ENCODE measurements at places on chromosomes 6 and 20. TPM values are rescaled to one million over a fixed set of nuclear protein-coding genes. Genes with fewer than 3 reads are reported as not detected.

DNA sequence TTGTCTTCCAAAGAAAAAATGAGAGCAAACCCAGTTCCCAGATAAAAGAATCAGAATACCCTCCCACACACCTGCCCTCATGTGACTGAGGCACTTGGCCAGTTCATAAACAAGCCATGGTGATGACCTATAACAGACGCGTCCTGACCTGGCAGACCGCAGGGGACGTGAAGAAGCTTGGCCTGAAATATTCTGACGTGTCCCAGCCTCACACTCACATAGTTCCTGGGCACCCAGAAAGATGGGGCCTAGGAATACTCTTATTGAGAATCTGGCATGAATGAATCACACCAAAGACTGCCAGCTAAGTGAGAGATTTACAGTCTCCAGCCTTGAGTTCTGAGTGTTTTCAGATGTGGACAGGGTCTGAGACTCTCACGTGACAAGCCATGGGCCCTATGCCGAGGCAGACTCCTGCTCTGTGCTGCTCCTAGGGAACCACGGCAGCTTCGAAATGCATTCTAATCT, 17.2 kb upstream of the MAP3K4 start:
- no peaks in the 10 kb centered on the region for H3K4me1 ChIP-seq
- no peaks in the 10 kb centered on the region for H3K36me3 ChIP-seq
- DNase-seq = no peak
- H3K27ac ChIP-seq = no peak overlapping the region
- H3K4me3 ChIP-seq = no peak overlapping the region

- H3K36me3 ChIP-seq = no peaks in the 10 kb centered on the region
- DNase-seq = no peak
- no peak overlapping the region for H3K27ac ChIP-seq
- H3K4me1 ChIP-seq = no peaks in the 10 kb centered on the region
- no peak overlapping the region for H3K4me3 ChIP-seq
- no peaks in the 10 kb centered on the region for H3K27me3 ChIP-seq
Measured at GRCh38 chr20:56956534-56956933, 309.9 kb downstream of the BMP7 start.

DNA sequence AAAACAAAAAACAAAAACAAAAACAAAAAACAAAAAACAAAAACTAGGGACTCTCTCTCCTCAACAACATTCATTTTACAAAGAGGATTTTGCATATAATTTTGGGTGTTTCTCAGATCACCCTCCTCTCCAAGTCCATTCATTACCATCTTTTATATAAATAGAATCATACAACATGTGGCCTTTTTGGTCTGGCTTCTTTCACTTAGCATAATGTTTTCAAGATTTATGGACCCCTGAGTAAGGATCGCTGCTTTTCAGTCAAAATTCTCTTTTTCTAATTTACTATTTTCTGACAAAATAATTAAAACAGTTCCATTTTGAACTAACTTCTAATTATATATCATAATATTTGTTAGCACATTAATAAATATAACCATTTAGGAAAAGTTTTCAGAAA, 94.8 kb downstream of the UBE3D start:
- H3K27me3 ChIP-seq = no peaks in the 10 kb centered on the region
- no peak for DNase-seq
- no peaks in the 10 kb centered on the region for H3K36me3 ChIP-seq
- H3K4me3 ChIP-seq = no peak overlapping the region
- no peaks in the 10 kb centered on the region for H3K4me1 ChIP-seq
- no peak overlapping the region for H3K27ac ChIP-seq

DNA sequence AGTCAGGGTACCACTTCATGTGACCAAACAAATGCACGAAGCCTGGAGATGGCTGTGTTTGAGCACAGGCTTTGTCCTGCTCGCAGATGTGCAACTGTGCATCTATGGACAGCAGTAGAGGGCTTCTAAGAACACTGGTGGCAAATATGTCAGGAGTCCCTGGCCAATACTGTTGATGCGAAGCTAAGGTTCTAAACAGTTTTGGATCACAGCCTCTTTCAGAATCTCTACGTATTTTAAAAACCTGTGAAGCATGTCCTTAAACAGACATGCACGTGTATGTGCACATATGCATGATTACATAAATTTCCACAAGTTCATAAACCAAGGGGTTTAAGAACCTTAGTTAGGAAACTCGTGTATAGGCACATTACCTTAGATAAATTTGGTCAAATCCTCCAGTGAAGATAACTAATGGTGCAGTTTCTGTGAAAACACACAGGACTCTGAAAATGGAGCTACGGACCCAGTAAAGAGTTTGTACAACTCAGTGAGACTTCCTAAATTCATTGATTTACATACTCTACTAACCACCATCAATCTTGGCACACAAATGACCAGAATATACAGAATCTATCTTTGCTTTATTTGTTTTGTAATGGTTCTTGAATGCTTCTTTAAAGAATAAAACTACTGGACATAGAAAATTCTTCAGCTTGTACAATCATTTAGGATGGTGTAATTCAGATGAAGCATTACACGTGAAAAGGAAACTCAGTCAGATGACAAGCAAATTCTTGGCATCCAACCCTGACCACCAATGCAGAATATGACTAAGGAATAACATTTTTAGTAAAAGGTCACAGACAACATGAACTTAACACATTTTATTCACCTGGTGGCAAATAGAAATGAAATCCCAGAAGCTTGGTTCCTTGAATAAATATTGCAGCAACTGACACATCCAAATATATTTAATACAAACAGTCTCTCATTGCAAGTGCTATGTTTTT, 27.4 kb downstream of the KCNQ5 start:
- DNase-seq = no peak
- no peak overlapping the region for H3K4me3 ChIP-seq
- no peak overlapping the region for H3K27ac ChIP-seq
- H3K4me1 ChIP-seq = no peaks in the 10 kb centered on the region
- no peaks in the 10 kb centered on the region for H3K36me3 ChIP-seq
- H3K27me3 ChIP-seq = no peaks in the 10 kb centered on the region

DNA sequence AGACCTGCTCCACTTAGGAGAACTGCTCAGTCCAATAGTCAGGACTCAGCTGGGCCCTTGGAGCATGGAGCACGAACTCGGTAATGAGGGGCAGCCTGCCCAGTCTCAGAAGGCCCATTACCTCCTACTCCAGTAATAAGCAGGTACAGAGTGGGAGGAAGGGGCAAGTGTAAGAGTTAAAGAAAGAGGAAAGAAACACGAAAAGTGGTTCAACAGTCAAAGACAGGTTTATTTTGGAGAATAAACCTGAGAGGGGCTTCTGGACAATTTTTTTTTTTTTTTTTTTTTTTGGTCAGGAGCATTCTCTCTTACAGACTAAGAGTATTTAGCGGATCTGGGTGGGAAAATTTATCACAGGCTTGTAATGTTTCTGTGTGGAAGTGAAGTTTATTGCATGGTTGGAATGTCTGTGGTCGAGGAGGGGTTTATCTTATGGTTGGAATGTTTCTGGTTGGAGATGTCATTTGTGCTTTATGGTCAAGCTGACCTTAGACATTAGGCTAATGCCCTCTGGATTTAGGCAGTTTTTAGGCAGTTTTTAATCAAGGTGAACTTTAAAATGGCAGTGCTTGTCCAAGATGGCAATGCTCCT, 340.1 kb downstream of the BCKDHB start:
- H3K27ac ChIP-seq = no peak overlapping the region
- H3K27me3 ChIP-seq = no peaks in the 10 kb centered on the region
- no peaks in the 10 kb centered on the region for H3K4me1 ChIP-seq

- peaks cover 6% of the 10 kb centered on the region for H3K36me3 ChIP-seq
- H3K4me1 ChIP-seq = peaks cover 8% of the 10 kb centered on the region
- H3K4me3 ChIP-seq = no peak overlapping the region
Measured at GRCh38 chr20:49172413-49172812, 15.7 kb downstream of the STAU1 start.

GRCh38 chr20:25632940-25633790, 9.4 kb upstream of the NANP start:
- no peaks in the 10 kb centered on the region for H3K27me3 ChIP-seq
- no peaks in the 10 kb centered on the region for H3K4me1 ChIP-seq
- H3K27ac ChIP-seq = no peak overlapping the region
- H3K36me3 ChIP-seq = no peaks in the 10 kb centered on the region

- DNase-seq = no peak
- H3K27ac ChIP-seq = no peak overlapping the region
- no peak overlapping the region for H3K4me3 ChIP-seq
- peaks cover 13% of the 10 kb centered on the region for H3K4me1 ChIP-seq
- no peaks in the 10 kb centered on the region for H3K27me3 ChIP-seq
Measured at GRCh38 chr6:52564856-52565255, 12.0 kb downstream of the TRAM2 start.

- H3K4me3 ChIP-seq = no peak overlapping the region
- no peak for DNase-seq
- H3K27ac ChIP-seq = no peak overlapping the region
- no peaks in the 10 kb centered on the region for H3K36me3 ChIP-seq
- no peaks in the 10 kb centered on the region for H3K27me3 ChIP-seq
- H3K4me1 ChIP-seq = no peaks in the 10 kb centered on the region
Measured at GRCh38 chr6:168841609-168842278, 400.8 kb downstream of the SMOC2 start.

DNA sequence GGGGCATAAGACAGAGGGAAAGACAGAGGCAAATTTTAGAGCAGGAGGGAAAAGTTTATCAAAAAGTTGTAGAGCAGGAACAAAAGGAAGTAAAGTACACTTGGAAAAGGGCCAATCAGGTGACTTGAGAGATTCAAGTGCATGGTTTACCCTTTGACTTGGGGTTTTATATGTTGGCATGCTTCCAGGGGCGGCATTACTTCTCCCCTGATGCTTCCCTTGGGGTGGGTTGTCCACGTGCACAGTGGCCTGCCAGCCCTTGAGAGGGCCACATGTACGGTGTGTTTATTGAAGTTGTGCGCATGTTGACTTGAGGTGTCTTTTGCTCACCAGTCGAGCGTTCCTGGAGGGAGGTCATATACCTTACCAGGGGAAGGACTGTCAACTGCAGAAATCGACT, 259.5 kb upstream of the JARID2 start:
- no peaks in the 10 kb centered on the region for H3K27me3 ChIP-seq
- no peak overlapping the region for H3K27ac ChIP-seq
- DNase-seq = no peak

GRCh38 chr6:22643780-22644179, 74.4 kb downstream of the HDGFL1 start:
- no peak overlapping the region for H3K27ac ChIP-seq
- no peak overlapping the region for H3K4me3 ChIP-seq
- H3K36me3 ChIP-seq = no peaks in the 10 kb centered on the region
- H3K27me3 ChIP-seq = no peaks in the 10 kb centered on the region
- no peak for DNase-seq

- DNase-seq = no peak
- no peaks in the 10 kb centered on the region for H3K4me1 ChIP-seq
- no peaks in the 10 kb centered on the region for H3K27me3 ChIP-seq
- no peaks in the 10 kb centered on the region for H3K36me3 ChIP-seq
Measured at GRCh38 chr6:91476000-91476399, 889.1 kb upstream of the MAP3K7 start.

DNA sequence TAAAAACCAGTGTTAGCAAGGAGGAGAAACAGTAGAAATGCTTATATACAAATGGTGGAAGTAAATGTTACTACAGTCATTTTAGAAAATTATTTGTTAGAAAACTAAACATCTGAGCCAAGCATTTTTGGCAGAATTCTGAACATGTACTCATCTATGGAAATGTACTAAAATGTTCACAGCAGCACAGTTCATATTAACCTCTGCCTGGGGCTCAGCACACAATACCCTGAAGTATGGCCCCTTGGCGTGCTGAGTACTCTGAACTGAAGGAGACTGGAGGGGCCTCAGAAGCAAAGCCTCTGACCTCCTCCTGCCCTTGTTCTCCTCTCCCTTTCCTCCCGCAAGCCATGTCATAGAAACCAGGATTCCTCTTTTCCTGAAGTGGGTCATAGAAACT, 66.2 kb upstream of the RALGAPA2 start:
- H3K27me3 ChIP-seq = no peaks in the 10 kb centered on the region
- no peaks in the 10 kb centered on the region for H3K36me3 ChIP-seq
- no peak for DNase-seq
- H3K4me3 ChIP-seq = no peak overlapping the region
- no peak overlapping the region for H3K27ac ChIP-seq

DNA sequence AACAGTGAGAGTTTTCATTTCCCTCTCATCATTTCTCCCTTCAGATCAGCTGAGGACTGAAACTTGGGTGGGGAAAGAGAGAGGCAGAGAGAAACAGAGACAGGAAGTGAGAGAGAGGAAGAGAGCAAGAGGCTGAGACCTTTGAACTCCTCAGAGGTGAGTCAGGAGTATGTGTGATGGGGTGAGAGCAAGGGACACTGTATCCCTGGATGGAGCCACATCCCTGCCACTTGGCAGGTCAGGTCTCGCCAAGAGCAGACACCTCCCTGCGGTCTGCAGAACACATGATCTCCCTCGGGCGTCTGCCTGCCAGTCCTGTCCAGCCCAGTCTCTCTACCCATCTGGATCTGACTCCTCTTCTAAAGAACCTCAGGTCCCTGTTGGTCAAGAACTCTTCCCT, 62.7 kb upstream of the SYNDIG1 start:
- no peaks in the 10 kb centered on the region for H3K27me3 ChIP-seq
- no peaks in the 10 kb centered on the region for H3K36me3 ChIP-seq
- no peak for DNase-seq
- peaks cover 20% of the 10 kb centered on the region for H3K4me1 ChIP-seq
- no peak overlapping the region for H3K4me3 ChIP-seq

- no peak overlapping the region for H3K27ac ChIP-seq
- H3K27me3 ChIP-seq = no peaks in the 10 kb centered on the region
- H3K4me1 ChIP-seq = no peaks in the 10 kb centered on the region
- H3K36me3 ChIP-seq = no peaks in the 10 kb centered on the region
Measured at GRCh38 chr6:110250838-110251237, 70.6 kb downstream of the CDC40 start.

DNA sequence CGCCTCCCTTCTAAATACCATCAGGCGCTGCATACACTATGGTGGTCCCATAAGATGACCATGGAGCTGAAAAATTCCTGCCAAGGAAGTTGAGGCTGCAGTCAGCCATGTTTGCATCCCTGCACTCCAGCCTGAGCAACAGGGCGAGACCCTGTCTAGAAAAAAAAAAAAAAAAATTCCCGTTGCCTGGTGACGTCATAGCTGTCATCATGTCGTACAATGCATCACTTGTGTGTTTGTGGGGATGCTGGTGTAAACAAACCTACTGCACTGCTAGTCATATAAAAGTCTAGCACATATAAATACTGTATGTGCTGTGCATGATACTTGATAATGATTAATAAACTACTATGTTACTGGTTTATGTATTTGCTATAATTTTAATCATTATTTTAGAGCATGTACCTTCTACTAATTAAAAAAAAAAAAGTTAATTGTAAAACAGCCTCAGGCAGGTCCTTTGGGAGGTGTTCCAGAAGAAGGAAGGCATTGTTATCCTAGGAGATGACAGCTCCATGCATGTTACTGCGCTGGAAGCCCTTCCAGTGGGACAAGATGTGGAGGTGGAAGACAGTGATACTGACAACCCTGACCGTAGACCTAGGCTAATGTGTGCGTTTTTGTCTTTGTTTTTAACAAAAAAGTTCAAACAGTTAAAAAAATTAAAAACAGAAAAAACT, 132.6 kb downstream of the BANF2 start:
- H3K36me3 ChIP-seq = no peaks in the 10 kb centered on the region
- H3K27me3 ChIP-seq = no peaks in the 10 kb centered on the region
- no peaks in the 10 kb centered on the region for H3K4me1 ChIP-seq
- no peak overlapping the region for H3K27ac ChIP-seq
- DNase-seq = no peak
- H3K4me3 ChIP-seq = no peak overlapping the region

- no peaks in the 10 kb centered on the region for H3K36me3 ChIP-seq
- no peaks in the 10 kb centered on the region for H3K27me3 ChIP-seq
- DNase-seq = no peak
- H3K4me3 ChIP-seq = no peak overlapping the region
- no peaks in the 10 kb centered on the region for H3K4me1 ChIP-seq
Measured at GRCh38 chr20:11766961-11767360, 150.7 kb upstream of the BTBD3 start.

IPCEF1 gene
- total RNA-seq = 19.2 TPM

FOXF2 gene
- total RNA-seq = not detected

HLA-DOB gene
- total RNA-seq = 0.77 TPM

OPRL1 gene
- 0.44 TPM for total RNA-seq

VTA1 gene
- total RNA-seq = 66.5 TPM
